ENCODE measurements at places on chromosomes 7 and 10.

GRCh38 chr10:101389986-101390531 is 36.1 kb downstream of the BTRC start:
- DNase-seq = no peak

- DNase-seq = no peak
Measured at GRCh38 chr10:98340261-98340939, 72.4 kb upstream of the LOXL4 start.

- no peak for DNase-seq
Measured at GRCh38 chr7:158031867-158032308, 555.7 kb downstream of the PTPRN2 start.

DNA sequence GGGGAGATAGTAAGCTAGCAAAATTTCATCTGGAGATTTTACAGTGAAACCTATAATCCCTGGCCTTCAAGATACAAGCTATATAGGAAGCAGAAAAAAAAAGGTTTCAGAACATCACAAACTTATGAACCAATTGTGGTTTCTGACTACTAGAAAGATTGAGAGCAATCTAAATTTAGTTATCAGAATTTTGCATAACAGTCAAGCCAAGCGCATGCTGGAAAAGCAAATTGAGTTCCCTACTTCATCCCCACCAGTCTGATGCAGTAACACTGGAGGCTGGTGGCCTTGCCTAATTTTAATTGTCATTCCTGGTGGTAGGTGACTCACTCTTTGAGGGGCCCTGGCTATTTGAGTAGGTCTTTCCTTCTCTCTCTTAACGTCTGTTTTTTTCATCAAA is 46.3 kb upstream of the ELMO1 start:
- DNase-seq = no peak

DNA sequence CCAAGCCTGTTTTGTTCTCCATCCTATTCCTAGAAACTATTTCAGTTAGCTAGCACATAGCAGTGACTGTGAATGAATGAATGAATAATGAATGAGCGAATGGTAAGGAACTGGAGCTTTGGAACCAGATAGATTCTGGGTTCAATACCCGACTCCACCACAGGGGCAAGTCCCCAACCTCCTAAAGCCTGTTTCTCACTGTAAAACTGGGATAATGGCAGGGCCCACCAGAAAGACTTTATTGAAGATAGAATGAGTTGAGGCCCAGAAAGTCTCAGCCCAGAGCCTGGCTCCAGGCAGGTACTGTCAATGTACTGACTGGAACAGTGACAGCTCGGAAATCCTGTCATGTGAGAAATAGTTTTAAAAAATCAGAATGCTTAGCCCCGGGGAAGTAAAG is 1.1 kb upstream of the CDH23 start:
- no peak for DNase-seq

DNA sequence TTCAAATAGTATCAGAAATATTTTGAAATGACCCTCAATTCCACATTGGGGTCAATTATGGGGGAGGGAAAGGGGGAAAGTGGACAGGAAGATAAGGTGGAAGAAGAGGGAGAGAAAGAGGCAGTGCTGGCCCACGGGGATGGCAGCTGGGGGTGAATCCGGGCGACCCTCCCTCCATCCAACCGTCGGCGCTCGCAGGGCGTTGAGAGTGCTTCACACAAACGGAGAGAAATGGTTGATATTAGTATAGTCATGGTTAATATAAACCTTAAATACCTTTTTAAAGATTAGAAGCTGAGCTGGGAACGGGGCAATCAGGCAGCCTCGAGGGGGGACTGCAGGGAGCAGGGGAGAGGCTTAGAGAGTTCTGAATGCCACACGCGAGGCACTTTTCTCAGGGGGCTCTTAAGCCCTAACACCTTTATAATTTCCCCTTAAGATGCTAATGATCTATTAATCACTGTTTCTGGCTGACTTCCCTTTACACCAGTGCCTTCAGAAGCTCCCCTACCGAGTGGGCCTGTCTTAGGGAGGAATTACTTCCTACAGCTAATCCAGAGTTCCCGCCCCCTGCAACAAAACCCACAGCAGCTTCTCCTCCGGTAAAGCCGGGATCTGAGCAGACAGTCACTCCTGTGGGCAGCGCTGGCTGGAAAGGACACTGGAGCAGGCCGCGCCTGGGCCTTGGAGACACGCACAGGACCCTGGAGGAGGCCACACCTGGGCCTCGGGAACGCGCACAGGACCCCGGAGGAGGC is 39.5 kb downstream of the PRKAG2 start:
- no peak for DNase-seq

- no peak for DNase-seq
Measured at GRCh38 chr7:2860627-2861133, 16.6 kb upstream of the GNA12 start.

- DNase-seq = no peak
Measured at GRCh38 chr10:44282626-44283300, 102.1 kb downstream of the CXCL12 start.

- no peak for DNase-seq
Measured at GRCh38 chr10:113021268-113022040, 71.4 kb downstream of the TCF7L2 start.

- no peak for DNase-seq
Measured at GRCh38 chr10:73218431-73219191, 28.4 kb downstream of the DNAJC9 start.

DNA sequence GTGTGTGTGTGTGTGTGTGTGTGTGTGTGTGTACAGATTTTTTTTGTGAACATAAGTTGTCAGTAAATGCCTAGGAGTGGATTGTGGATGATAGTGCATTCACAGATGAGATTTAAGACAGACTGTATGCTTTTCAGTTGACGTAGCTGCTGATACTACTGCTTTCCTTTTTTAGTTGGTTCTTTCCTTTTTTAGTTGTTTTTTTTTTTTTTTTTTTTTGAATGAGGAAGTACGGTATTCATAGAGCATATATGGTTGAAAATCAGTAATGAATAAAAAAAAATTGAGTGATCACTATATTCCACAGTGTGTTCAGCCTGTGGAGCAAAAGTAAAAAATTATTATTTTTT is 80.5 kb downstream of the RBM33 start:
- DNase-seq = no peak

GRCh38 chr7:9192969-9193368 is 759.6 kb downstream of the NXPH1 start:
- DNase-seq = no peak

GRCh38 chr7:17879075-17879661 is 61.1 kb downstream of the SNX13 start:
- DNase-seq = no peak

GRCh38 chr7:27116962-27117886 is 13.3 kb downstream of the HOXA4 start:
- no peak for DNase-seq

DNA sequence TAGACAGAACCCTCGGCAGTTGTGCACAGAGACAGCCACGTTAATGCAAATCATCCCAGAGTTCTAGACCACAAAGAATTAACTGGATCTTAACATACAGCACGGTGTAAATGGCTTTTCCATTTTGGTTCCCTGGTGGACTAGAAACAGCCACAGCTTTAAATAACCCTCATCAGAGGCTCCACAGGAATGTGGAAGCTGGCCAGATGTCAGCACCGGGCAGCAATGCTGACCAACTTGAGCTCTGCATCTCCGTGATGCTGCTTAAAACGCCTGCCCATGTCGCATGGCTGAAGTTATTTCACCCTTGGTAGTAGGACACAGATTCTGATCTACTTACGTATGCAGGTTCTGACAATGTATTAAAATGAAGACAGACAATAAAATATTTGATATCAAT is 24.5 kb downstream of the RSU1 start:
- no peak for DNase-seq

DNA sequence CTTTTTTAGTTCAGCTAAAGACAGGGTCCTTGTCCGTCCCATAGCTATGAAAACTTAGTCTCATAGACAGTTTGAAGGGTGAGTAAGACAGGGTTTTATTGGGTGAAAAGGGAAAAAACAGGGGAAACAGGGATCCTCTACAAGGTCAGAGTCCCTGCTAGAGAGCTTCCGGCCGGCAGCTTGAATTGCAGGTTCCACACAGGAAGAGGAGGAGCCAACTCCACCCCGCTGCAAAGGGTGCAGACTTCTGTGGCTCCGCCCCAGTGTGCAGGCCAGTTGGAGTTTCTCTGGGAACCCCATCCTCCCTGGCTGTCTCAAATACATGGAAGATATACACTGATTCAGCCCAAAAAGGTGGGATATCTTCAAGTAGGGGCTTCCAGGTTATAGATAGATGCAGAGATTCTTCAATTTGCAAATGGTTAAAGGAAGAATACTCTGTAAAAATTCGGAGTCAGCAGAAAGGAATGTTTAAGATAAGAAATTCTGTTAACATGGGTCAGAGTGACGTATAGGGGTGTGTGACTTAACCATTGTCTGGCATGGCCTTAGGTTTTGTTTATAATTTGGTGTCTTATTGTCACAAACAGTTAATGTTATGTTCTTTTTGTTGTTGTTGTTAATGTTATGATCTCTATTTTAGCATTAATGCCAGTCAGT is 34.6 kb upstream of the HECW1 start:
- peak; percentile 7 for DNase-seq

DNA sequence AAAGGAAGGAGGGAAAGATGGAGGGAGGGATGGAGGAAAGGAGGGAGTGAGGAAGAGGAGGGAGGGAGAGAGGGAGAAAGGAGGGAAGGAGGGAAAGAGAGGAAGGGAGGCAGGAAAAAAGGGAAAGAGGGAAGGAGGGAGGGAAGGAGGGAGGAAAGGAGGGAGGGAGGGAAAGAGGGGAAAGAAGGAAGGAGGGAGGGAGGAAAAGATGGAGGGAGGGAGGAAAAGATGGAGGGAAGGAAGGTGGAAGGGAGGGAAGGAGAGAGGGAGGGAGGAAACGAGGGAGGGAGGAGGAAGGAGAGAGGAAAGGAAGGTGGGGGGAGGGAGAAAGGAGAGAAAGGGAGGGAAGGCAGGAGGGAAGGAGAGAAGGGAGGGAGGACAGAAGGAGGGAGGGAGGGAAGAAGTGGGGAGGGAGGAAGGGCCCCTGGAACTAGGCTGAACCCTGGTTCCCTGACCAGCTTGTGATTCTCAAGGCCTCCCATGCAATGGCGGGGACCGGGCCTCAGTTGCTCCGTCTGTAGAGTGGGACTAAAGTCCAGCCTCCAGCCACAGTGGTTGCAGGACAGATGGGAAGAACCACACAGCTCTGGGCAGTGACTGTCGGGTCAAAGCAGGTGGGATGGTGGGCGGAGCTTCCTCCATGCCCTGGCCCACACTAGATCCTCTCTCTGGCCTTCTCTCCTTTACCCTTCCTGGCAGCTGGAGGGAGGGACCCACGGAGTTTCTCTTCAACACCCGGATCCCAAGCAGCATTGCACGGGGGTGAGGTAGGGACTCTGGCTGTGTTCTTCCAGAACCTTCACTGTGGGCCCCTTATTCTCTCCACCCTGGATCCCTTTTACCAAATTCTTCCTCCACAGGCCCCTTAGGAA is 4.3 kb upstream of the TTYH3 start:
- no peak for DNase-seq

DNA sequence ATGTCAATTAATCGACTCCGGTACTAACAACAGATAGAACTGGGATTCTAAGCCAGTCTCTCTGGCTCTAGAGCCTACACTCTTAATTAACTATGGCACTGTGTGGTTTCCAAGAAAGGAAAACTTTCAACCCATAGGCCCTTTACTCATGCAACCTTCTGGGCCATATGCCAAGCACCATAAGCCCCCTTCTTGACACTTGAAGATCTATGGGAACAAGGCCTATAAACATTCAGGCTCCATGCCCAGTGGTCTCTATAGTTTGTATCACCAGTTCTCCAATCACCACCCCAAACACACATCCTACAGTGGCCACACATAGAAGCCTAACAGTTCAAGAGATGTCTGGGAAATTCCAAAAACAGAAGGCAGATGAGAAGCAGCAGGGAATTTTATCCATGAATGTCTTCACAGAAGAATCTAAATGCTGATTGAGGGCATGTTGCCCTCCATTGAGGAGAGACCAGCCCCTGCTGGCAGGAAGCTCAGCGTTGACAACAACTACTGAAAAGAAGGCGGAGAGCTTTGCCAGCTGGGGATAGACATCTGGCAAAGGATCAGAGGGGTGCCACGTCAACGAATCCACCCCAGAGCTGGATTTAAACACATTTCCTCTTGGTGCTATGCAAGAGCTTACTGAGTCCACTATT is 64.4 kb downstream of the GRM3 start:
- no peak for DNase-seq

- DNase-seq = no peak
Measured at GRCh38 chr10:63673246-63673645, 152.0 kb downstream of the REEP3 start.

Measured in stimulated activated naive CD8-positive, alpha-beta T cell treated with anti-CD3 and anti-CD28 coated beads, Interleukin-15, Interleukin-2, amounts not matched to agents 100 U/mL and 50 U/mL, for 24 hours (primary cell).